SK-N-SH treated with all-trans-retinoic acid at 6 μM for 48 hours (cell line): ENCODE measurements at places on chromosomes 12 and 14.

GRCh38 chr14:100362311-100362927 is 39.3 kb downstream of the SLC25A47 start:
- ATAC-seq: no peak

DNA sequence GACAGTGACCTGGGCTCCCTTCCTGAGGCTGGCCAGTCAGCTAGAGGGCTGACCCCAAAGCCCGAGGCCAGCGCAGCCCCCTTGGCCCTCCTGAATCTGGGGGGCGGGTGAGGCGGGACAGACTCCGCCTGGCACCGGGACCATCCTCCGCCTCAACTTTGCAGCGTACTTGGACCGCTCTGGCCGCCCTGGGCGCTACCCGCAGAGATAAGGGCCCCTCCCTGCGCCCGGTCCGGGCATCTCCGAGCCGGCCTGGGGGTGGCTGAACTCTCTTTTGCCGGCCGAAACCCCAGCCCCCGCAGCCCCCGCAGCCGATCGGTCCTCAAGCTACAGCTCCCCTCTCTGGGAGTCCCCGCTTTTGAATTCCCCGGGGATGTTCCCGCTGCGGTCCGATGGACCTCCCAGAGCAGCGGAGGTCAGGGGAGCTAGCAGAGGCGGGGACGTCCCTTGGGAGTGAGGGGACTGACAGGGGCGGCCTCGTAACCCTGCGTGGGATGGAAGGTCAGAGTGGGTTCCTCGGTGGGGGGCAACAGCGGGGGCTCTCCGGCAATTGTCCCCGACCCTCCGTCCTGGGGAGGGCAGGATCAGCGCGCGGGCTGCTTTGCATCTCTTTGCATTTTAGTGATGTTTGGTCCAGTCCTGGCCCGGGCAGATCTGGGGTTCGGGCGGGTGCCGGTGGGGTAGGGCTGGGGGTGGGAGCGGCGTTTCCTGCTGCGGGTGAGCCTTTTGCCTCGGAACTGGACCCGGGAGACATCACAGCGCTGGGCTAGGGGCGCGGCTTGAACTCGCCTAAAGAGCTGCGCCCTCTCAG is at the start of gene CRIP1:
TSS of gene CRIP1 (plus strand) at position 724 of the 811 bp plus-strand sequence. CDS start 374 bp downstream, outside the sequence.
- no peak for ATAC-seq

DNA sequence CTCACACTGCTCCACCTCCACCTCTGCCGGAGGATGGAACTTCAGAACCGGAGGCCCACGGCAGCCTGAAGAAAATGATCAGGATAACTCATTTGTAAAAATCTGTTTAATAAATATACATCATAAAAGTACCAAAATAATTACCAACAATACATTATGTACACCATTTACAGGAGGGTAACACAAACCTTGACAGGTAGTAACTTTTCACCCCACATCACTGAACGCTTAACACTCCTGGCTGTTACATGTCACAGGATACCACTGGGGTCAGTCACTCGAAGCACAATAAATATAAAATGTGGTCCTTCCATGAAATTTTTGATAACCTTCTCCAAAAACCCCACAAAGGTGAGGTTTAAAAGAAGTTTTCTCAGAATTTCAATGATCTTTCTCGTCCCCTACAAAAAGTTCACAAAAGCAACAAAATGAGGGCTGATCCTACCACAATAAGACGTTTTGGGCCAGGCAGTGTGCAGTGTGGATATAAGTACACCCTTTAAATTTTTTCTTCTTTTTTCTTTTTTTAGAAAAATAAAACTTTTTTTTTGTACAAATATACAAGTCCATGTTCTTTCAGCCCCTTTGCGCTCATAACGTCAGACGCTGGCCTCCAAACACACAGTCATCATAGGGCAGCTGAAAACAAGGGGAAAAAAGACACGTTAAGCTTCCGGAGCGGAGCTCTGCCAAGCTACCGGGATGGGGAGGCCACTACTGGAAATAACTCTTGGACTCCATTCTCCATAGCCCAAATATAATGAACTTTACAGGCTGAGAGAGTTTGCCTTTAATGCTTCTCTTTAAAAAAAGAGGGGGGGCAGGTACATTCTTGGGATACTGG is 2.9 kb downstream of the NFKBIA start:
- no peak for ATAC-seq

GRCh38 chr12:131102991-131103668 is 149.4 kb downstream of the ADGRD1 start:
- no peak for ATAC-seq

DNA sequence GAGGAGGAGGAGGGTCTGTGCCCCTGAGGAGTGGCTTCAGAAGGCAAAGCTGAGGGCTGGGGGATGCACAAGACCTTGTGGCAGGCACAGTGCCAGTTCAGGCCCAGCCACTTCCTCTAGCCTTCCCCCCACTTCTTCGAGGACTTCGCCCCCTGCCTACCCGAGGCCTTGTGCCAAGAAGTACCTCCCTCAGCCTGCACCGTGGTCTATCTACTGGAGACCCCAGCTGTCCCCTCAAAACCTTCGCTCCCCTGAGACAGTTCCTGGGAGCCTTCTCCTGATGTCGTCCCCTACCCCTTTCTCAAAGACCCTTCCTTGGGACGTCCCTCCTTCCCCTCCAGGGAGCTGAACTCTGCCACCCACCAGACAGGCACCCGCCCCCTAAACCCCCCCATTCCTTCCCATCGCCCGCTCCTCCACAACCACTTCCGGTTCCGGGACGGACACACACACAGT is 604 bp downstream of the ZNF384 start:
- no peak; the same call in 2 of the 3 replicates for ATAC-seq

GRCh38 chr14:32710731-32711680 is 227.7 kb upstream of the NPAS3 start:
- peak; percentile 74 for ATAC-seq

DNA sequence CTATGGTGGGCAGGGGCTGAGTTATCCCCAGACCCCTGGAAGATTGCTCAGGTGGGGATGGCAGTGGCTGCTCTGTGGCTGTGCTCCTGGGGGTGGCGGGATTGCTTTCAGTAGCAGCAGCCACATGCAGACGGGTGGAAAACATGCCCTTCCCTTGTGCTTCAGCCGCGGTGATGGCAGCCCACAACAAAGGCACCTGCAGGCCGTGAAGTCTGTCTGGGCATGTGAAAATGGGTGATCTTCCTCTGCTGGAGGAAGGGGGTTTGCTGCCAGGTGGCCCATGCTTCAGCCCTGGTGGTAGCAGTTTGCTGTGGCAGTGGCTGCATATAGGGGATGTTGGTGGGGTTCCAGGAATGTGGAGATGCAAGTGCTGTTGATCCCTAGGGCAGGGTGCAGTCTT is 326.2 kb upstream of the RGS6 start:
- ATAC-seq: no peak

- peak; percentile 45 for ATAC-seq
Measured at GRCh38 chr14:66507181-66507721, 696 bp upstream of the GPHN start.

GRCh38 chr12:123401753-123402683 is 18.1 kb downstream of the KMT5A start:
- ATAC-seq: no peak

- ATAC-seq: no peak
Measured at GRCh38 chr12:50239355-50239891, 43.9 kb downstream of the LIMA1 start.

- no peak; the same call in 2 of the 3 replicates for ATAC-seq
Measured at GRCh38 chr14:101559624-101560533, 1.4 kb upstream of the DIO3 start.

GRCh38 chr12:39588348-39588747 is 31.3 kb downstream of the ABCD2 start:
- ATAC-seq: no peak

DNA sequence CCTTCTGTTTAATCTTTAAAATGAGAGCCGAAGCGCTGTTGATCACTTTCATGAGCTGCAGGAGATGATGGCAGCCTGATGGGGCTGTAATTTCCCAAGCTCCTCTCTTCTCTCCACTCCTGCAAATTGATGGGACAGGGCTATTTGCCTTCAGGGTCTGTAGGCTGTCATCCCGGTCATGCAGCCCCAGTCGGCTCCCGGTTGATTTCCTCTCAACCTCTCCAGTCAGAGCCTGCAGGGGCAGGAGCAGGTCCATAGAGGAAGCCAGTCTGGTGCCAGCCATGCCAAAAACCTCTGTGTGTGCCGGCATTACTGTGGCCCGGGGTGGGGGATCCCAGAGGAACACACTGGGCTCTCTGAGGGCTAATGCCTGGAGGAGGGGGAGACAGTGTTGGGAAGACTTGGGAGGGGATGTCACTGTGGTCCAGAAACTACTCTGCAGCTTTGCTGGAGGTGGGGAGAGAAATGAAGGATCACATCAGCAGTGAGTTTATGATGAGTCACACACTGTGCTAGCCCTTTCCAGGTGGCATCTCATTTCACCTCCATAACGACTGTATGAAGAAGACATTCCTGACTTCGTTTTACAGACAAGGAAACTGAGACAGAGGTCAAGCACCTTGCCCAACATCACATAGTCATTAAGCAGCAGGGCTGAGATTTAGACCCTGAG is 46.5 kb upstream of the PRIMA1 start:
- ATAC-seq: no peak

DNA sequence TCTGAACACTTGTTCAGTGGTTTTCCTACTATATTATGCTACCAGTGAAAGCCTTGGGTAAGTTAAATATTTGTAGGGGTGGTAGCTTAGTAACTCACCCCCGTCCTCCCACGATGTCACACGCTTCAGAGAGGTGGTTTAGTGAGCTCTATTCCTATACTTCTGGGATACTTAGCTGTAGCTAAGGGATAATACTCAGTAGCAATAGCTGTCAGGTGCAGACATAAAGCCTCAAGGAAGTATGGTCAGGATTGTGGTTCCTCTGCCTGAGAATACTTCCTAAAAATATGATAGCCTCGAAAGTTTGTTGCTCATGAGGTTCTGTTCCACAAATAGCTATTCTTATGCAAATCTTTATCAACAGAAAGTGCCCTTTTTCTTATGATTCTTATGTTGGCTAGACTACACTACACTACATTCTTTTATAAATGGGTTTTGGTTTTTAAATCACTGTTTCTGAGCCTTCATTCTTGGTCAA is 11.9 kb downstream of the DLST start:
- ATAC-seq: no peak

DNA sequence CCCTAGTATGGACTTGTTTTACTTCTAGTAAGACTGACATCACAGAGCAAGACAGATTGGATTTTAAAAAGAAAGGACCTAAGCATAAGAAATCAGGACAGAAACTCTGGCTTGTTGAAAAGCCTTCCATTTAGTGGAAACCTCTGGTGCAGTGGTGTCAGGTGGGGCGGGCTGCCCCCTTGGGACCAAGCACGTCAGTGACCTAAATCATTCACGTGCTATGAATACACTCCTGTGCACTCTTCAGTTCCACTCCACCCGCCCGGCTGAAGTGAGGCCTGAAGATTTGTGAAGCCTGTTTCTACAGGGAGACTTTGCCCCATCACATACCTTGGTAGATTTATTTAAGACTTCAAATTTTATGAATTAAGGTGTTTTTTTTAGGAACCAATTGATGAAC is 58.2 kb upstream of the STRN3 start:
- ATAC-seq: no peak

DNA sequence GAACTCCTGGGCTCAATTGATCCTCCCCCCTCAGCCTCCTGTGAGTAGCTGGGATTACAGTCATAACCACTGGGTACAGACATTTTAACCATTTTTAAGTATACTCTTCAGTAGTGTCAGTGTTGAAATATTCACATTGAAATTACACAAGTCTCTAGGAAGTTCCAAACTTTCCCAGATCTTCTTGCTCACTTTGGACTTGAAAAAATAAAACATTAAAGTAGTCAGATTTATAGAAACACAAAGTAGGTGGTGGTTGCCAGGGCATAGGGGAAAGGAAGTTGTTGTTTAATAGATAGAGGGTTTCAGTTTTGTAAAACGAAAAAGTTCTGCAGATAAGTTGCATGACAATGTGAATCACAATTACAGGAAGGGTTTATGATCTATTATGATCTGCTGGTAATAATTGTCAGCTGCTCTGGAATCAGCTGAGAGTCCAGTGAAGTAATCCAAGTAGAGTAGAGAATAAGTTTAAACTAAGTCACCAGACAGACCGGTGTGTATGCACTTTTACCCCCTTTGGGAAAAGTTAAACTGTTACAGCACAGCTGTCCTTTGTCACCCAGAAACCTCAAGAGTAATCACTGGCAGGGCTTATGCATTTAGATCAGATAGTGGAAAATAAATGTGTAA is 27.4 kb downstream of the PCNX1 start:
- ATAC-seq: peak; percentile 67

GRCh38 chr12:3127832-3128231 is 50.7 kb downstream of the TSPAN9 start:
- ATAC-seq: no peak

DNA sequence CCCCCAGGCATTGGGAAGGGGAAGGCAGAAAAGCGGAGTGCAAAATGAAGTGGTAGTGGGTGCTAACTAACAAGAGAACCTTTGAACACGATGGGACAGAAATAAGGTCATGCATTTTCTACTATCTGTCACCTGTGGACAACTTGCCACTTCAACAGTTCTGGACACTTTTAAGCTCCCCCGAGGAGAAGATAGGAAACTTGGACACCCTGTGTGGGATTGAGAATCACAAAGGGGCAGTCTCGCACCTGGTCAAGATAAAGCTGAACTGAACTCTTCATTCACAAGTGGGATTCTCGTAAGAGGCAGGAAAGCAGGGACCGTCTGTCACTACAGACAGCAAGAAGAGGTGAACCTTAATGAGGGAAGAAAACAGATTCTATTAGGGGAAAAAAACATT is 51.6 kb downstream of the EIF2S3B start:
- no peak for ATAC-seq

- no peak for ATAC-seq
Measured at GRCh38 chr12:95553197-95553943, 2.1 kb upstream of the USP44 start.

DNA sequence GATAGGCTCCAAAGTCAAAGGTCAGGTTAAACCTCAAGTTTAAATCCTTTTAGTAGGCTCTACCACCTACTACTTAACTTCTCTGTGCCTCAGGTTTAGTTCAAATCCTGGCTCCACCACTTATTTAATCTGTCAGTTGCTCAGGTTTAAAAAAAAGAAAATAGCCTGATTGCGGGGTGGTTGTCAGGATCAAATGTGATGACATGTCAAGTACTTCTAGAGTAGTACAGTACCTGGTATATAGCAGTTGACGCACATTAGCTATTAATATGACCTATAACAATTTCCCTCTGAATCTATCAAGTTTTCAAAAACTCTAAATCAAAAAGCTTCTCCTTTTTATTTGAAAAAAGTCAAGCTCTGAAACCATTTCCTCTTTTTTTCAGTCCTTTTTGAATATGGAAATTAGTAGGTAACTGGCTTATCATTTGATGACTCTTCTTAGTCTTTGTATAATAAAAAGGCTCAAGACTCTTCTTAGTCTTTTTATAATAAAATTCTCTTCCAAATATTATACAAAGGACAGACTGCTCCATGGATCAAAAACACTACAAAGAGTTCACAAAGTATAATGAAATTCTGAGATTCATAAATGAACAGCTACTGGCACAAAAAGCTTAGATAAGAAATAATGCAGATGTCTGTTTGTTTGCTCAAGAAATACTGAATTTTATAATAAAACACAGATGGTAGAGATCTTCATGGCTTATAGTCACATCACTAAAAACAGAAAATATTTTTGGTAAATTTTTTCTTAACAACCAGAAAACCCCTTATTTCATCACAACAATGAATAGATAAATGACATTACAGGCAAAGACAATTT is 5.0 kb downstream of the OSBPL8 start:
- ATAC-seq: no peak

GRCh38 chr12:45725631-45726602 is 3.6 kb upstream of the ARID2 start:
- no peak for ATAC-seq

GRCh38 chr14:105019861-105020814 is 745 bp downstream of the CDCA4 start:
- ATAC-seq: peak; percentile 8; the same call in 2 of the 3 replicates
